ENCODE measurements at places on chromosomes 6 and 20.
A peak's percentile ranks its signal among the peaks of the same experiment; 100 is the strongest.

DNA sequence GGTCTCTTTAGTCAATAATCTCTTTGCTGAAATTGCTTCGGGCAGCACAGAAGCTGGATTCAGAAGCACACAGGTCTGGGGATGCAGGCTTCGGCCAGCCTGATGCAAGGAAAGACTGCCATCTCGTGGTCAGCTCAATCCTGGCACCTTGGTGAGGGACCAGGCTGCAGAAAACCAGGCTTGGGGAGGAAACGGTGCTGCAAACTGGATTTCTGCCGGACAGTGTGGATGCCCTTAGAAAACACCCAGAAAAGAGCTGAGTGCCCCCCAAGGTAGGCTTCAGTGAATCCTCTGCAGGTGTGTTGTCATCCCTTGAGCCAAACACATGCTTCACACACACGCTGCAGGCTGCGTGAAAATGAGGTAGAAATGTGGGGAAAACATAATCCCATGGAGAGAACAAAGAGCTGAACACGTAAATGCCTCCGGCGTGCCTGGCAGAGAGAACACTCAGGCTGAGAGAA, 89.8 kb upstream of the PAX1 start:
- peak; percentile 81 for DNase-seq

GRCh38 chr6:129402244-129402643, 307.7 kb downstream of the ARHGAP18 start:
- DNase-seq = no peak

DNA sequence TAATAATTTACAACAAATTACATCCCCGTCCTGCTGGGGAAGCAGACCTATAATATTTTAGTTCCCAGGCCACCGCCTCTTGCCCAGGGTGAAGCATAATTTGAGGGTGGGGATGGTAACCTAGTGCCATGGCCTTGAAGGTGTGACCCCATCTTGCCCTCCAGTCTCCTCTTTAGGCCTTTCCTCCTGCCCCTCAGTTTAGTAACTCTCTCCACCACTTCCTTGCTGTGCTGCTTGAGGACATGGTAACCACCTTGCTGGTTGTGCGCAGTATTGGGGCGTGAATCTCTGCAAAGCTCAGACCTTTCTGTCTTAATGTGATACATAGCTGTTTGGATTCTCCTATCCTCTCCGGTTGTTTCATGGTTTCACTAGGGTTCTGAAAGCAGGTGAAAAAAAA, 16.6 kb downstream of the SNX9 start:
- DNase-seq = no peak

GRCh38 chr6:116431964-116432595, 29.1 kb upstream of the CALHM6 start:
- peak; percentile 32 for DNase-seq

DNA sequence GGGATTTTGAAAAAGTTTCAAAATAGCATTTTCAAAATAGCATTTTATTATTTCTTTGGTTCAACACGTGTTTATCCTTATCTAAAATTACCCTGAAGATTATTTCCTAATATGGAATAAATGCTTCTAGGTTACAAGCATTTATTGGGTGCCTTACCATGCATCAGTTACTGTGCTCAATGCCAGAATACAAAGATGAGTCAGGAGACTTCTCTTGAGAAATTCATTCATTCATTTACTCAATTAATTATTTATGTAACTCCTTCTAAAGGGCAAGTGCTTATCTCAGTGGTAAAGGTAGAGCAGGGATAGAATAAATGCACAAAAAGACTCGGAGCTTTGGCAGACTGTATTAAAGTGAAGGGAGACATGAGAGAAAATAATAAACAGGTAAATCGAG, 150.1 kb upstream of the PDE7B start:
- DNase-seq = no peak

- DNase-seq = no peak
Observed at GRCh38 chr6:111381123-111381522, 101.9 kb downstream of the REV3L start.

- DNase-seq = peak; percentile 64
Observed at GRCh38 chr6:134123666-134124208, 71.3 kb upstream of the SLC2A12 start.

GRCh38 chr20:34651200-34651599, 25.7 kb downstream of the PIGU start:
- no peak for DNase-seq

DNA sequence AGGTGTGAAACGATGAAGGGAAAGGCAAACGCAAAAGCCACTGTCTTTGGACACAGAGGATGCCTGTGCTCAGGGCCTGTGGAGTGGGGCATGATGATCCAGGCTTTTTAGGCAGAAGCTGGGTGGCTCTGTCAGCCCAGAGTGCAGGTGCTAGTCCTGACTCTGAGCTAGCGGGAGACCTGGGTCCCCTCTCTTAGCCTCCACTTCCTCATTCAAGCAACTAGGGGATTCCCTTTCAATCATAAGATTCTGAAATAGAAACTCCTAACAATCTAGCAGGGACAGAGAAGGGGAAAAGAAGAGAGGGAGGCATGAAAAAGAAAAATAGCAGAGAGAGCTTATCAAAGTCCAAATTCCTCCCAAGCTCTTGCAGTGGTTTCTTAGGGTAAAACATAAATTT, 7.6 kb upstream of the HIVEP2 start:
- DNase-seq = no peak

DNA sequence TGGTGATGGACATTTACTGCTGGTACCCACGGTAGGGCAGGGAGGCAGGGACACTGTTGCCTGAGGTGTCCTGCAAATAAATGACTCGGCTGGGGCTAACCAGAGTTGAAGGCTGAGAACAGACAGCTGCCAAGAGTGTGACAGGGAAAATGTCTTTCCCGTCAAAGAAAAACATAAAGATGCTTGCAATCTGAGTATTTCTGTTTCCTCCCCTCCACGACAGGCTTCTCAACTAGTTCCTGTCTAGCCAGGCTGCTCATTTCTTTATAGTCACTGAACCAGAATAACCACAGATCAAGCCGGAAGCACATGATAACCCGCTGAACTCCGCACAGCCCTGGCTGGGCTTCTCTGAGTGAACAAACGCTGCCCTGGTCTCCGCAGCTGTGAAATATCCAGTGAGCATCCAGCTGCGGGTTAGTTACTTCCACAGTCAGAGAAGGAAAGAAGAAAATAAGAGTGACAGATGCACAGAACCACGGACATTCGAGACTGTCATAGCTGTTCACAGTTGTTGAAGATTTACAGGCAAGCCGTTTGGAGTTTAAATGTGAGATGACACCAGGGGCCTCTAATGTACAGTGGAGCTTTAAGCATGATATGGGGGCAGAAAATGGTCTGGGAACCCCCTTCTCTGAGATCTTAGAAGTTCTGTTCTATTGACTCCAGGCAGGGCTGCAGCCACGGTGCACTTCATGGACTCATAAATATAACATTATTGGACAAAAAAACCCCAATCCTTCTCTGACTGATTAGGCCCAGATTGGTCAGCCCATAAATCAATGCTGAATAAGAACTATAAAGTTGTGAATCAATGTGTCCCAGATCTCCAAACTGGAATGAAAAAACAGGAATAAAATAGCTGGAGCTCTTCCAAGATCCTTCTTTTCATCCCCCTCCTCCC, 299.9 kb upstream of the SUPT3H start:
- DNase-seq = no peak

DNA sequence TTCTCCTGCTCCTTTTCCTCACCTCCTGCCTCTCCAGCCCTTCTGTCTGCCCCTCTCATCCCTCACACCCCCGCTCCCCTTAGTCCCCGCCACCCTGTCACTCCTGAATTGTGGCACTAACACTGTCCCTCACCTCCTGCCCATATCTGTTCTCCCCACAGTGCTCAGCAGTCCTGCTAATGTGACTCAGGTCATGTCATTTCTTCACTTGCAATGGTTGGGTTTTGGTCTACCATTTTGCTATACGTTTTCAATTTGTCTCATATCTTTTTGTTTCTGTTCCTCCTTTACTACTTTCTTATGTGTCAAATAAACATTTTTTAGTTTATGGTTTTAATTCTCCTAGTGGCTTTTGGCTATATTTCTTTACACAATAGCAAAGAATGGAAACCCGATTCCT, 1.3 kb upstream of the HLA-B start:
- DNase-seq = no peak

DNA sequence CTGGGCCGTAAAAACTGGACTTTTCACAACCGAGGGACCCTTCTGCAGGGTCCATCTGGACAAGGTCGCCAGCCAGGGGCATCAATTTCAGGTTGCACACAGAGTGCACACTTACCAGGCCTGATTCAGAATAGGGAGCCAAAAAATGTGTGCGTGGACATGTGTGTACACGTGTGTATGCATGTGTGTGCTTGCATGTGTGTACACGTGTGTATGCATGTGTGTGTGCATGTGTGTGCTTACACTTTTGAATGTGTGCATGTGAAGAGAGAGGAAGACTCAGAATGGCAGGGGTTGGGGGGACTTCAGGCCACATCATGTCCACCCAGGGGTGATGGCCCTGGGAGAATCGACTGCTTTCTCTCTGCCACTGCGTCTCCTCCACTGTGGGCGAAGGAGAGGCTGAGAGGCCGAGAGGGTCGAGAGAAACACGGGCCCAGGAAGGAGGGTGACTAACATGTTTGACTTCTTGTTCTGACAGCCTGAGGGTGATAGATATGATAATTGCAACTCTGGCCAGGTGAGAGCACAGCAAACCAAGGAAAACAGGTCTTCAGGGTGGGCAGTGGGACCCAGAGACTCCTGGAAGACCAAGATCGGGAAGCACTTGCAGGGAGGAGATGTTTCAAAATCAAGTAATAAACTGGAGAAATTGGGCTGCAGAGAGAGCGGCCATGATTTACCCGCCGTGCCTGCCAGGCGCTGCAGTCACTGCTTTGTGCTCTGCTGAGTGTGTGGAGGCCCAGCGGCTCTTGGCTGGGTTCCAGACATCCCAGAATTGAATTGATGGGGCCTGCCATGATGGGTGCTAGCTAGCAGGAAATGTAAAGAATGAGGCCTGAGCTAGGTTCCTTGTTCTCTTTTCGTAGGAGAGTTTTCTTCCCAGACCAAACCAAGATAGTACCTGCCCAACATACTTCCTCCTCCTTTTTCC, 310.8 kb downstream of the QKI start:
- DNase-seq = no peak

DNA sequence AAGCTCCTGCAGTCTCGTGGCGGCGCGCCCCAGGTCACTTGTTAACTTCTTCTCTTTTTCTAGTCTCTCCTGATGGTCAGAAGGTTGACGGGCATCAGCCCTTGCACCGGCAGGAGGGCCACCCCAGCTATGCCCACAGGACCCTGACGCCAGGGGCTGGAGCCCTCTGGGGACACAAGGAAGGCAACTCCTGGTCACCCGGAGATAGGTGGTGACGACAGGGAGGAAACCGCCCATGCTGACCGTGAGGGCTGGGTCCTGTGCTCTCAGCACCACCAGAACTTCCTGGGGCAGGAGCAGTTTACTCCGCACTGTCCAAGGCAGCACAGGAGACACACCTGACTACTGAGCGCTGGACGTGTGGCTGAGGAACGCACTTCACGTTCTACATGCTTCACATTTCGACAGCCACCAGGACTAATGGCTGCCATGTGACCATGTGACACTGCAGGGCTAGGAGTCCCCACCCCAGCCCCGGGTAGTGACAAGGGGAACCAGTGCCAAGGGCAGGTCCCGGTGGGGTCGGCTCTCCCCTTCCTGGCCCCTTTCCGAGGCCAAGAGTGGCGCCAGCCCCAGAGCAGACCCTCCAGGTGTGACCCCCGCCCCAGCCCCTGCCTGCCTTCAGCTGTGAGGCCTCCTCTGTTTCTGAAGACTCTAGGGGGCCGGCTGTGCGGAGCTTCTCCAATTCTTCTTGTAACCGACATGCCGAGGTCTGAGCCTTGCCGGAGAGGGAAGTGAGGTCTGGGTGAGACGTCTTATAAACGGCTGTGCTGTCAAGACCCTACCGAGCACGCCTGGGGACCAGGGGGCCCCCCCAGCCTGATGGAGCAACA, 45.2 kb downstream of the DSTN start:
- DNase-seq = peak; percentile 39

- no peak for DNase-seq
Observed at GRCh38 chr20:62902926-62903615, 23.2 kb downstream of the DIDO1 start.

DNA sequence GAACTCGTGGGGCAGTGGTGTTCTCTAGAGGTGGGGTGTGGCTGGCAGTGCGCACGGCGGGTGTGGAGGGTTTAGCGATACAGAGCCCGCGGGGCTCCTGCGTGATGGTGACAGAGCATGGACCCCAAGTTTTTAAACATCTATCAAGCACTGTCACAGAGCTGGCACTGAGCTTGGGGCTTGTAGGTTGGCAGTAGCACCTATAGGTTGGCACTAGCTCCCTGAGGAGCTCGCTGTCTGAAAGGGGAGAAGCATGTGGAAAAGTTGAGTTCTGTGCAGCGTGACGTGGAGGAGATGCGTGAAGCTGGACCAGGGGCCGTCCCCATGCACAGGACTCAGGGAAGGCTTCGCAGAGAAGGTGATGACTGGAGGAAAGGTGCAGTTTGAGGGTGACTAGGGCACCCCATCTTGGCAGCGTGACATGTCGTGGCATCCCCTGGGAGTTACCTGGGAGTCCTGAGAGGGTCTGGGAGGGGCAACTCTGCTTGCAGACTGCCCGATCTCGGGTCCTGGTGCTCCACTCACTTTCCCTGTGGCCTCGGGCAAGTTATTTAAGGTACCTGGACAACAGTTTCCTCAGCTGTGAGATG, 122.0 kb downstream of the CDH4 start:
- no peak for DNase-seq

- no peak for DNase-seq
Observed at GRCh38 chr6:109325400-109325801, 56.9 kb downstream of the CD164 start.

DNA sequence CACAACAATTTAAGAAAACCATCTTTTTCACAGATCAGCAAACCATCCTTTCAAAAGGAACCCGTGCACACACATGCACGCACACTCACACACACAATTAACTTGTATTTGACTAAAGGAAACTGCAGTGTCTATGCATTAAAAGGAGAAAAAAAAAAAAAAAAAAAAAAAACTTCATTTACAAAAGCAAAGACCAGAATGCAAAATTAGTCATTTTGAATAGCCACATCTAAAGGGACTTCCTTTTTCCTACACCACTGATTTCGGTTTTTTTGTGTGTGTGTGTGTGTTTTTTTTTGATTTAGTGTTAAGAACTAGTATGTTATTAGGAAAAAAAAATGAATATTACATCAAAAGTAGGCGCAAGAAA, 6.3 kb downstream of the ZMYND8 start:
- no peak for DNase-seq

- DNase-seq = no peak
Observed at GRCh38 chr6:80789912-80790570, 683.6 kb downstream of the BCKDHB start.

DNA sequence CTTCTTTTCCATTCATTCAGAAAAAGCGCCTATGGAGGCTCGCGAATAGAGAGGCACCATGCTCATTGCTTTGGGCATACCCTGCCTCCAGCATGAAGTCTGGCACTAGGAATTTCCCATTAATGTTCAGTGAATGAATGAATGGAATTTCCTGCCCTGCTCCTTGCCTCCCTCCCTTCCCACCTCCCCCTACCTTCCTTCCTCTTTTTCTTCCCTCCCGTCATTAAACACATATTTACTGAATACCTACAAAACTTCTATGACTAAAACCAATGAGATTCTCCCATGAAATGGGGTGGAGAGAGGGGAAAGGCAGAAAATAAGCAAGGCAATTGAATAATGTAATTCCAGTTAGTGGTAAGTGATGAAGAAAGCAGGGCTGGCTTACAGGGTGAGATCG, 213.8 kb upstream of the AGPAT4 start:
- DNase-seq = no peak

DNA sequence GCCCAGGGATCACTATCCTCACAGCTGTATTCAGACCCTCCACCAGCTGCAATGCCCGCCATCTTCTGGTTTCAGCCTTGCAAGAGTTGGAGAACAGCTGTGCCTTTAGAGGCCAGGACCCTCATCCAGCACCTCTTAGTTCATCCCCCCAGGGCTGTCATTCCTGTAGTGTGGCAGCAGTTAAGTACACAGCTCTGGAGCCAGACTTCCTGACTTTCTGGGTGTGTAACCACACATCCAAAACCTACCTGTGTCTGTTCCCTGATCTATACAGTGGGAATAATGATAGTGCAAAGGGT, 452 bp upstream of the TREM2 start:
- DNase-seq = no peak

Measured in H7 (cell line).